Stimulated activated CD4-positive, alpha-beta T cell treated with anti-CD3 and anti-CD28 coated beads, Interleukin-12 subunit alpha, Interleukin-12 subunit beta, amount 100 ng/mL, for 4 hours (primary cell): ENCODE measurements at places on chromosomes 5 and 9.

- DNase-seq = no peak
These were observed 17.1 kb downstream of the TRMO start for GRCh38 chr9:97905228-97905627.

GRCh38 chr9:107090218-107090617 lies 192.9 kb upstream of the RAD23B start:
- no peak for DNase-seq

DNA sequence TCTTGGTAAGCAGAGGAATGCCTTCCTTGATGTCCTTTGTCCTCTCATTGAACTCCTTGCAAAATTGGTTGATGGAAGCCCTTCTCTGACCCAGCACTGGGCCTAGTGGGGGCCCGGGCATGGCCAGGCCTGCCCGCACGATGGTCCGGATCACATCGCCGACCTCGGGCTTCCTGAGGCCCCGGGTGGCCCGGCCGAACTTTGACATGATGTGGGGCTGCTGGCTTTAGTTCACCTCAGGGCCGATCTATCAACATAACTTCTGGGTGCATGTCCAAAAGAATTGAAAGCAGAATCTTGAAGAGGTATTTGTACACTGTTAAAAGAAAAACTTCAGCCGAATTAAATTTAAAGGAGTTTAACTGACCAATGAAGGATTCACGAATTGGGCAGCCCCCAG lies 24.1 kb upstream of the GNPDA1 start:
- DNase-seq = no peak

DNA sequence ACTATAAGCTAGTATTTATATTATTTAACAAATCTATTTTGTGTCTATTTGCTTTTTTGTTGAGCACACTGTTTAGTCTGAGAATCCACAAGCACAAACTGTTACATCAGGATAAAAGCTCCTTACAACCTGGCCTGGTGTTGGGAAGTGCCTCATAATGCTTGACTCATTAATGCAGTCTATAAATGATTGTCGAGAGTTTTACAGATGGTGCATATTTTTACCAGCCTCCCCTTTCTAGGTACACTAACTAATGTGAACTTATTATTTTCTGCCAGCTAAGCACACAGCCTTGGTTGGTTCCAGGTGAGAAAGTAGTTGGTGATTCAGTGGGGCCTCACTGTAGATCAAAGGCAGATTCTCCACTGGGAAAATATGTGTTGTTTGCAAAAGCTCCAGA lies 151.0 kb upstream of the ADAMTS16 start:
- DNase-seq = no peak

- DNase-seq = no peak
These were observed 20.3 kb downstream of the LPCAT1 start for GRCh38 chr5:1503241-1504068.

DNA sequence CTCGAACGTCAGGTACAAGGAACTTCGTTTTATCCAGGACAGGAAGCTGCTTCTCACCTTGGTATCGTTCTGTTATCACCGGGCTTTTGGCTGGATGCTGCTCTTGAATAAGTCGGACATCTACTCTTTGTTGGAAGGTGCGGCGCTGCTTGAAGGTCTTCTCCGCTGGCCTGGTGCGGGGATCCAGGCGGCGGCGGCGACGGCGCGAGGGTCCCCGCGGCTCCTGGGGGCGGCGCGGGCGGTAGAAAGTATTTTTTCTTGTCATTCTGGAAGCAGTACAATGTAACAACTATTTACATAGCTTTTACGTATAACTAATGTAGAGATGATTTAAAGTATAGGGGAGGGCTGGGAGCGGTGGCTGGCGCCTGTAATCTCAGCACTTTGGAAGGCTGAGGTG lies 52.3 kb downstream of the ACER2 start:
- no peak for DNase-seq

GRCh38 chr5:1054018-1054798 lies 45.6 kb downstream of the NKD2 start:
- no peak for DNase-seq

- DNase-seq = peak; percentile 15
These were observed 589 bp downstream of the CKS2 start for GRCh38 chr9:89311346-89312221.

GRCh38 chr5:73507062-73507461 lies 8.8 kb downstream of the BTF3 start:
- no peak for DNase-seq

GRCh38 chr5:31346896-31347551 lies 153.5 kb downstream of the CDH6 start:
- DNase-seq = no peak

GRCh38 chr9:20016611-20017010 lies 227.8 kb upstream of the SLC24A2 start:
- no peak for DNase-seq

DNA sequence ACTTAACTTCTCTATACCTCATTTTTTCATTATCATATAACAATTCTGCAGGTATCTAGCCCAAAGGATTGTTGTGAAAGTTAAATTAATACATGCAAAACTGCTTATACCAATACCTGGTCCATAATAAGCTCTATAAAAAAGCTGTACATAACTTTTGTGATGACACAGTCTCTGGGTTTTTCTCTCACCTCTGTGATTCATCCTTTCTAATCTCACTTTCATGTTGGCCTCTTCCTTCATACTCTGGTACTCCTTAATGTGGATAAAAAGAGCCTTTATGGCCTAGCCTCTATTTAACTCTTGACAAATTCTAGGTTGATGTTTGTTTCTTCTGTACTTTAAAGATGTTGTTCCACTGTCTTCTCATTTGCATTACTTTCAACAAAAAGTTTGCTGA lies 162.9 kb upstream of the ACOT12 start:
- no peak for DNase-seq

- no peak for DNase-seq
These were observed 8.0 kb downstream of the NUDT2 start for GRCh38 chr9:34337403-34337802.
